Testis (tissue), 5 donors: ENCODE measurements at places on chromosomes 7 and 10. TPM values are rescaled to one million over a fixed set of nuclear protein-coding genes. Genes with fewer than 3 reads are reported as not detected.

C1QL3 gene
- total RNA-seq = 0.16 TPM

- DNase-seq = no peak
- H3K36me3 ChIP-seq = no peaks in the 10 kb centered on the region
- H3K4me1 ChIP-seq = peaks cover 23% of the 10 kb centered on the region
Measured at GRCh38 chr10:132329565-132330485, 2.2 kb upstream of the LRRC27 start.

DNA sequence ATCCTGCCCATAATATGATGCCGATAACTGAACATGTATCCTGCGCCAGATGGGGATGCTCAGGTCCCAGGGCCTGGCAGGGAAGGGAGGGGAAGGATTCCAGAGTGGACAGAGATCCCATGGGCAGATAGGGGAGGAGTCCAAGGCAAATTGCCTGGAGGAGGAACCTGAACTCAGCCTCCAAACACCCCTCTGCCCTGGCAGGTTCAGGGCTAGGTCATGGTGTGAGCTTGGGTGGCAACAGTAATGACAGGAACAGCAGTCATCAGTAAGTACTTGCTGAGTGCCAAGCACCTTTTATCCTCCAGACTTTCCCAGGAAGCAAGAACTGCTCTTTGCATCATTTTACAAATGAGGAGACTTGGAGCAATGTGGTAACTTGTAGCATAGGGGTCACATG lies 3.8 kb upstream of the PALD1 start:
- H3K27me3 ChIP-seq = no peaks in the 10 kb centered on the region
- DNase-seq = no peak
- peaks cover 16% of the 10 kb centered on the region for H3K4me1 ChIP-seq
- no peaks in the 10 kb centered on the region for H3K36me3 ChIP-seq

SUN1 gene
- total RNA-seq = 213 TPM

DNA sequence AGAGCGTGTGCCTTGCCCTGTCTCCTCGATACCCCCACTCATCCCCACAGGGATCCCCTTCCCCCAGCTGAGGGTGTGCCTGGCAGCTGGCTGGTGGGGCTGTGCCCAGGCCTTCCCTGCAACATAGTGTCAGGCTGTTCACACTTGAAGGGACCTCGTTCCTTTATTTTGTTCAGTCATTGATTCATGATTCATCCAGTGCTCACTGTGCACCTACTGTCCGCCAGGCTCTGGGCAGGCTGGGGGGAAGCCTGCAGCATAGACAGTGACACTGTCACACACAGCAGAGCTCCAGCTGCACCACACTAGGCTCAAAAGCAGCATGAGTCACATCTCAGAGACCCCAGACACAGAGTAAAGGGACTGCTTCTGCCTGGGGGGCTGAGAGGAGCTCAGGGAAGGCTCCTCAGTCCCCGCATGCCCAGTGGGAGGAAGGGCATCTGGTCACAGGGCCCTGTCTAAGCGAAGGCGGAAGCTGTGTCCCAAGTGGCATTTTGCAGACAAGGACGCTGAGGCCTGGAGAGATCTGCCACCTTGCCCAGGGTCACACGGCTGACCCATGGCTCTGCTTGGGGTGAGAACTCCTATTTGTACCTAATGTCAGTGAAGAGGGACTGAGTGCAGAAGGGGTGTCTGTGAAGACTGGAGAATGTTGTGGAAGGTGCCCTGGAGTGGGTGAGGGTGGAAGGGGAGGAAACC lies 27.9 kb downstream of the CDH23 start:
- H3K4me1 ChIP-seq = no peaks in the 10 kb centered on the region
- no peaks in the 10 kb centered on the region for H3K27me3 ChIP-seq
- no peaks in the 10 kb centered on the region for H3K36me3 ChIP-seq
- no peak overlapping the region for H3K4me3 ChIP-seq
- DNase-seq = no peak
- H3K27ac ChIP-seq = no peak overlapping the region

FKBP6 gene
- total RNA-seq = 45.4 TPM

DNA sequence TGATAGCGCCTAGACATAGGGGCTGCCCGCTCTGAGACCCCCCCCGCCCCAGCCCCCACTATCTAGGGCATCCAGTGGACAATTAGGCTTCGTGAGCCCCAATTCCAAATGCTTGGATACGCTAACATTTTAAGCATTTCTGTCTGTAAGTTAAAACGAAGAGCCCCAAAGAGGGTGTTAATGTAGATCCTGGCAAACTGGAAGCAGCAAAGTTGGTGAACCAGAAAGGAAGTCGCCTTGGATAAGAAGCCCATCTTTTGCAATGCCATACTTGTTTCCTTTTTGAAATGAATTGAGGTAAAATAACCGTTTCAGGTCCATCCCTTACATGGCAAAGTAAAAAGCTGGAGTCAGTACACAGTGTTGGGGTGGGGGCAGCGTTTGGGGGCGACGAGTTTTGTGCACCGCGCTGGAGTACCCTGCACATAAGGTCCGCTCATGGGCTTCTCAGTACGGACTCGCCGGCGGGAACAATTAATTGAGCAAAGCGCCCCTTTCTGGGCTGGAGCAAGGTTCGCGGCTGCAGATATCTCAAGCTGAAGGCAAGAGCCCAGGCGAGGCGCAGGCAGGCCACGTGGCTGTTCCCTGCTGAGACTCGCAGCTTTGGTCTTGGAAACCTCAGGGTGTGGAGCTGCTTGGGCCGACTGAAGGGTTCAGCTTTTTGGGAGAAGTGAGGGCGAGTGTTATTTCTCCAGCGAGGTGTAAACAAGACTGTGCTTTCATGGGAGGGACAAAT lies 1.4 kb upstream of the TWIST1 start:
- no peaks in the 10 kb centered on the region for H3K36me3 ChIP-seq
- H3K27ac ChIP-seq = no peak overlapping the region
- peaks cover 9% of the 10 kb centered on the region for H3K4me1 ChIP-seq
- H3K27me3 ChIP-seq = no peaks in the 10 kb centered on the region
- DNase-seq = no peak
- no peak overlapping the region for H3K4me3 ChIP-seq

STN1 gene
- total RNA-seq = 48.2 TPM

PILRA gene
- 18.0 TPM for total RNA-seq

DNA sequence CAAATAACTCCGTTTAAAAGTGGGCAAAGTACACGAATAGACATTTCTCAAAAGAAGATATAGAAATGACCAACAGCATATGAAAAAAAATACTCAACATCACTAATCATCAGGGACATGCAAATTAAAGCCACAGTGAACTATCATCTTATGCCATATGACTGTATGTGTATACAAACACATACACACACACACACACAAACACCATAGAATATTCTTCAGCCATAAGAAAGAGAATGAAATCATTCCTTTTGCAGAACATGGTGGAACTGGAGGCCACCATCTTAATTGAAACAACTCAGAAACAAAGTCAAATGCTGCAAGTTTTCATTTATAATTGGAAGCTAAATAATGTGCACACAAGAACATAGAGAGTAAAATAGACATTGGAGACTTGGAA lies 1019.4 kb downstream of the KCNMA1 start:
- H3K4me1 ChIP-seq = no peaks in the 10 kb centered on the region
- no peaks in the 10 kb centered on the region for H3K36me3 ChIP-seq
- no peak for DNase-seq
- H3K4me3 ChIP-seq = no peak overlapping the region

DNA sequence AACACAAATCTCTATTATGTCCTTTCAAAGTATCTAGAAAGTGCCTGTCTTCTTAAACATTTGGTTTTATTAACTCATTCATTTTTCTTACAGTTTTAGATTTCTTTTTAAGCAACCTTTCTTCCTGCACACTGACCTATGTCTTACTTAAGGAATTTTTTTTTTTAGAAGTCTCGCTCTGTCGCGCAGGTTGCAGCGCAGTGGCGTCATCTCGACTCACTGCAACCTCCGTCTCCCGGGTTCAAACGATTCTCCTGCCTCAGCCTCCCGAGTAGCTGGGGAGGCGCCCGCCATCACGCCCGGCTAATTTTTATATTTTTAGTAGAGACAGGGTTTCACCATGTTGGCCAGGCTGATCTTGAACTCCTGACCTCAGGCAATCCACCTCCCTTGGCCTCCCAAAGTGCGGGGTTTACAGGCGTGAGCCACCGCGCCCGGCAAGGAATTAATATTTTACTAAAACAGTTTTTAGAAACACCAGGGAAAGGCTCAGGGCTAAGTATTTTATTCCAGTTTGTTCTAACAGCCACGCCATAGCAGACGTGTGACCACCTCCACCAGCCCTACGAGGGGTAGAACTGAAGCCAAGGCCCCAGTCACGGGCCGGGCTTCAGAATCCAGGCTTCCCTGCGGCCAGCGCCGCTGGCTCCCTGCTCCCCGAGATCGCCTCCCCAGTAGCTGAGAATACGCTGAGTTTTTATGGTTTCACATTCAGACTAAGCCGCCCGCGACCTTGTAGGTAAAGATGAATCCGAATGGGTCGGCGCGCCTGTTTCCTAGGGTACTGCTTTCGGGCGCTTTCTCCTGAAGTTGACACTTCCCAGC lies 941 bp upstream of the LUC7L2 start:
- H3K4me1 ChIP-seq = peaks cover 21% of the 10 kb centered on the region
- peak overlapping the region; percentile 97 for H3K4me3 ChIP-seq
- H3K27ac ChIP-seq = peak overlapping the region; percentile 99
- peak; percentile 24 for DNase-seq
- no peaks in the 10 kb centered on the region for H3K27me3 ChIP-seq
- H3K36me3 ChIP-seq = no peaks in the 10 kb centered on the region

- no peak overlapping the region for H3K4me3 ChIP-seq
- no peak for DNase-seq
- no peaks in the 10 kb centered on the region for H3K27me3 ChIP-seq
- no peaks in the 10 kb centered on the region for H3K36me3 ChIP-seq
- no peak overlapping the region for H3K27ac ChIP-seq
Measured at GRCh38 chr7:138029126-138029525, 27.2 kb upstream of the CREB3L2 start.

DNA sequence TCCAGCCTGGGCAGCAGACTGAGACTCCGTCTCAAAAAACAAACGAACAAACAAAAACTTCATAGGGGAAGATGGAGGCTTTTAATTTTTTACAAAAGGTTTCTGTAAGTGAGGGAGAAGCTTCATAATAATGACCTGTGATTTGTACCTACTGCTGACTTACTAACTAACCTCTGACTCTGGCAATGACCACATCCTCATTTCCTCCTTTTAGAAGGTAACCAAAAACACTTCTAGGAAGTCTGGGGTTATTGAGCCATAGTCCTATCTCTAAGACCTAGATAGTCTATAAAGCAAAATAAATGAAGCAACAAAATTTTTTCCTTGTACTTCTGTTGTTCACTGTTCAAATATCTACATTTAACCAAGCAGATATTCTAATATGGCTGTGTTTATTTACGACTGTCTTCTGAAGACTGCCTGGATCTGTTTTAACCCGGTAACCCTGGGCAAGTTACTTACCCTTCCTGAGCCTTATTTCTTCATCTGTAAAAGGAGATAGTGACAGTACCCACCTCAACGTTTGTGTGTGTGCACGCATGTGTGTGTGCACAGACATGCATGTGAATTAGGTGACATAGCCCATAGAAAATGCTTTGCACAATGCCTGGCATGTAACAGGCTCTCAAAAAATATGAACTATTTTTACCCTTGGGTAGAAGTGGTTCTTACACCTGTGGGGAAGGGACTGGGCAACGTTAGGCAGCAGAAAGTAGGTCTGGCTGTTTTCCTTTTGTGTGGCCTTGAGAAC lies 30.8 kb upstream of the SMNDC1 start:
- H3K36me3 ChIP-seq = no peaks in the 10 kb centered on the region
- H3K27ac ChIP-seq = no peak overlapping the region
- peaks cover 17% of the 10 kb centered on the region for H3K4me1 ChIP-seq
- no peak overlapping the region for H3K4me3 ChIP-seq
- H3K27me3 ChIP-seq = no peaks in the 10 kb centered on the region

COL17A1 gene
- total RNA-seq = 30.6 TPM

- H3K4me1 ChIP-seq = peaks cover 5% of the 10 kb centered on the region
- H3K4me3 ChIP-seq = no peak overlapping the region
- no peaks in the 10 kb centered on the region for H3K36me3 ChIP-seq
Measured at GRCh38 chr7:55534262-55534915, 37.9 kb downstream of the VOPP1 start.

SMO gene
- 17.7 TPM for total RNA-seq

SUN3 gene
- 29.1 TPM for total RNA-seq

- no peak overlapping the region for H3K27ac ChIP-seq
- no peaks in the 10 kb centered on the region for H3K27me3 ChIP-seq
Measured at GRCh38 chr7:99312316-99313203, 13.1 kb upstream of the ARPC1A start.

DNA sequence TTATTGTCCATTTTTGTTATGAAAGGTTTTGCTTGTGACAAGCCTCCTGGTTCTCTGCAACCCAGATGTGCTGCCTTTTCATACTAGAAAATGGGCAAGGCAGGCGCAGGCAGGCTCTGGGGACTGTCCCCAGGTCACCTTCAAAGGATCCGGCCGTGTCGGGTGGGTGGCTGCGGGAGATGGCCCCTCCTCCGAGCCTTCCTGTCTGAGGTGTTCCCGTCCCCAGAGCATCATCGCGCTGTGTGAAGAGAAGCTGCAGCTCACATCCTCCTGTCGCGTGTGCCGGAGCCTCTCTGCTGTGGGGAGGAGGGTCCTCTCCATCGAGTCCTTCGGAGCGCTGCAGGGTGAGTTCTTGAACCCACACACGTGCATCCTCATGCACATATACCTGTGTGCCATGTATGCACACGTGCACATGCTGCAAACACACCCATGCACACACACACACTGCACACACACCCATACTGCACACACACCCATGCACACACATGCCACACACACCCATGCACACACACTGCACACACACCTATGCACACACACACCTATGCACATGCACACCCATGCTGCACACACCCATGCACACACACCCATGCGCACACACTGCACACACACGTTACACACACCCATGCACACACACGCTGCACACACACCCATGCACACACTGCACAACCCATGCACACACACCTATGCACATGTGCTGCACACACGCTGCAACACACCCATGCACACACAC lies 23.8 kb downstream of the KNDC1 start:
- no peak overlapping the region for H3K27ac ChIP-seq
- no peak for DNase-seq
- no peaks in the 10 kb centered on the region for H3K27me3 ChIP-seq
- no peaks in the 10 kb centered on the region for H3K36me3 ChIP-seq

- H3K4me3 ChIP-seq = peak within 1 kb of the TSS; percentile 99
- peak; percentile 94 for DNase-seq
- H3K4me1 ChIP-seq = peaks cover 16% of the 10 kb centered on the region
Measured at GRCh38 chr10:119080521-119081259, at the start of gene EIF3A. Gene EIF3A (minus strand): TSS chr10:119080817. CDS start chr10:119080676, 141 bp downstream.

PNLIPRP2 gene
- total RNA-seq = not detected

DNA sequence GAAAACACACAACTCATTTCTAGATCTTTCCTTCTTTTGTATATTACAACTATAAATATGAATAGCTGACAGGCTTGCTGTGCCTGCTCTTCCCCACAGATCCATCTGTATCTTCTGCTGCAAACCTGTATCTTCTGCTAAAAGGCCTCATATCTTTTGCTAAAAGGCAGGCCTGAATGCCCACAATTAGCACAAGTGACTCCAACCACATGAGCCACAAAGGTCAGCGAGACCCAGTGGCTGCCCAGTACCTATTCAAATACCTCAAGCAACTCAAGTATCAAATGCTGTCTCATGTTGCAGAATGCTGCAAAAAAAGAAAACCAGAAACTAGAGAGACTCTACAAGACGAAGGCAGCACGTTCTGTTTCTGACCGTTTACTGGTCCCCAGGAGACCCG lies 54.5 kb upstream of the ATP6V0A4 start:
- H3K36me3 ChIP-seq = no peaks in the 10 kb centered on the region
- DNase-seq = no peak
- H3K4me1 ChIP-seq = no peaks in the 10 kb centered on the region
- H3K27me3 ChIP-seq = no peaks in the 10 kb centered on the region
- H3K4me3 ChIP-seq = no peak overlapping the region
- H3K27ac ChIP-seq = no peak overlapping the region

- H3K36me3 ChIP-seq = no peaks in the 10 kb centered on the region
- H3K4me1 ChIP-seq = no peaks in the 10 kb centered on the region
- no peak overlapping the region for H3K4me3 ChIP-seq
- H3K27ac ChIP-seq = no peak overlapping the region
Measured at GRCh38 chr7:42573881-42574672, 337.1 kb upstream of the GLI3 start.

TMEM139 gene
- 1.1 TPM for total RNA-seq
